ENCODE measurements at places on chromosomes 6 and 20. TPM values are rescaled to one million over a fixed set of nuclear protein-coding genes. Genes with fewer than 3 reads are reported as not detected.

- DNase-seq = no peak
These were observed 19.0 kb upstream of the ADGRF4 start for GRCh38 chr6:47679322-47679906.

GRCh38 chr6:96563853-96564252 is 925 bp downstream of the FHL5 start:
- DNase-seq = no peak

Gene SLC22A23
- total RNA-seq = 1.5 TPM

DNA sequence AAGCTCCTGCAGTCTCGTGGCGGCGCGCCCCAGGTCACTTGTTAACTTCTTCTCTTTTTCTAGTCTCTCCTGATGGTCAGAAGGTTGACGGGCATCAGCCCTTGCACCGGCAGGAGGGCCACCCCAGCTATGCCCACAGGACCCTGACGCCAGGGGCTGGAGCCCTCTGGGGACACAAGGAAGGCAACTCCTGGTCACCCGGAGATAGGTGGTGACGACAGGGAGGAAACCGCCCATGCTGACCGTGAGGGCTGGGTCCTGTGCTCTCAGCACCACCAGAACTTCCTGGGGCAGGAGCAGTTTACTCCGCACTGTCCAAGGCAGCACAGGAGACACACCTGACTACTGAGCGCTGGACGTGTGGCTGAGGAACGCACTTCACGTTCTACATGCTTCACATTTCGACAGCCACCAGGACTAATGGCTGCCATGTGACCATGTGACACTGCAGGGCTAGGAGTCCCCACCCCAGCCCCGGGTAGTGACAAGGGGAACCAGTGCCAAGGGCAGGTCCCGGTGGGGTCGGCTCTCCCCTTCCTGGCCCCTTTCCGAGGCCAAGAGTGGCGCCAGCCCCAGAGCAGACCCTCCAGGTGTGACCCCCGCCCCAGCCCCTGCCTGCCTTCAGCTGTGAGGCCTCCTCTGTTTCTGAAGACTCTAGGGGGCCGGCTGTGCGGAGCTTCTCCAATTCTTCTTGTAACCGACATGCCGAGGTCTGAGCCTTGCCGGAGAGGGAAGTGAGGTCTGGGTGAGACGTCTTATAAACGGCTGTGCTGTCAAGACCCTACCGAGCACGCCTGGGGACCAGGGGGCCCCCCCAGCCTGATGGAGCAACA is 45.2 kb downstream of the DSTN start:
- DNase-seq = no peak

Gene ZSCAN12
- total RNA-seq = 6.4 TPM

DNA sequence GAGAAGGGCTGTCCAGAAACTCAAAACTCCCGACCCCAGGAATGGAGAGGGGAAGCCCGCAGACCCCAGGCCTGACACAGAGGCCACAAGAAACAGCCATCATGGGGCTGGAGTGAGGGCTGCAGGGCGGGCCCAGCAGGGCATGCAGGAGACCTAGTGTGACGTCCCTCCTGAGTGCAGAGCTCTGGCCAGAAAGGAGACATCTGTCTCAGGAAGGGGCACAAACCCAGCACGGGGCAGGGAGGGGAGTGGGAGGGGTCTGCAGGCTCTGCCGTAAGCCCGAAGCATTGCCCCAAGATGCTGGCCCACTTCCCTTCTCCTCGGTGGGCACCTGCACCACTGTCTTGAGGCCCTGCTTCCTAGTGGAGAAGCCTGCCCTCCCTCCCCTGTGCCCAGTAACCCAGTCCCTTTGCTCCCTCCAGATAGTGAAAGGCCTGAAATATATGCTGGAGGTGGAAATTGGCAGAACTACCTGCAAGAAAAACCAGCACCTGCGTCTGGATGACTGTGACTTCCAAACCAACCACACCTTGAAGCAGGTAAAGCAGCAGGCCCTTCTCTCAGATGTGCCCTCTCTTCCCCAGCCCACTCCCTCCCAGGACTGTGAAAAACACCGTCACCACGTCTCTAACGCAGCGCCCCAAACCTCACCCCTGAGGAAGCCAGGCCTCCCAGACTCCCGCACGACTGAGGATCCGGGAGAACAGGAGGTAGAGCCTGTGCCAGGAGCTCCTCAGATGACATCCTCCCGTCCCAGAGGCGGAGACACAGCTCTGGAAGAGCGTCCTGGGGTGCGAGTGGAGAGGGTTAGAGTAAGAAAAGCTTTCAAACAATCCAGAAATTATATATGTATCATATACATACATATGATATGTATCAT is 9.7 kb downstream of the CST7 start:
- no peak for DNase-seq

DNA sequence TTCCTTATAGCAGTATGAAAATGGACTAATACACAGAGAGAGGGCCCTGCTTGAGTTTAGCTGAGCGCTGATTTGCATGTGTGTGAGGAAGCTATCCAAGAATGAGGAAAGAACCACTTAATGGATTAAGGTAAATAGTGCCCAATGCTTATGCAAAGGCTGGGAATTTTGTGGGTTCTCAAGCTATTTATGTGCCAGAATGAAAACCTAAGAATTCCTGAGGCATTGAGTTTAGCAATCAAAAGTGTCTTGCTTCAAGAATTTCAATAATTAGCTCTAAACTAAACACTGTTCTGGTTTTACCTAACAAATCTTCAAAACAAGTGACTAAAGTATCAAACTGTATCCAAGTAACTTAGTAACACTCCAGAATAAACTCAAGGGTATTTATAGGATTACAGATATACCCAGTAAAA is 7.0 kb upstream of the OR14J1 start:
- no peak for DNase-seq

- no peak for DNase-seq
These were observed 8.2 kb downstream of the PRPH2 start for GRCh38 chr6:42714098-42714761.

Gene FOXS1
- total RNA-seq = not detected

Measured in activated T-cell treated with anti-CD3 and anti-CD28 coated beads, Interleukin-2, amount 50 U/mL, for 72 hours (primary cell).